ENCODE measurements at places on chromosomes 7 and 10. TPM values are rescaled to one million over a fixed set of nuclear protein-coding genes. Genes with fewer than 3 reads are reported as not detected.

GRCh38 chr7:139673230-139673629 lies 104.6 kb downstream of the HIPK2 start:
- no peak for DNase-seq

DNA sequence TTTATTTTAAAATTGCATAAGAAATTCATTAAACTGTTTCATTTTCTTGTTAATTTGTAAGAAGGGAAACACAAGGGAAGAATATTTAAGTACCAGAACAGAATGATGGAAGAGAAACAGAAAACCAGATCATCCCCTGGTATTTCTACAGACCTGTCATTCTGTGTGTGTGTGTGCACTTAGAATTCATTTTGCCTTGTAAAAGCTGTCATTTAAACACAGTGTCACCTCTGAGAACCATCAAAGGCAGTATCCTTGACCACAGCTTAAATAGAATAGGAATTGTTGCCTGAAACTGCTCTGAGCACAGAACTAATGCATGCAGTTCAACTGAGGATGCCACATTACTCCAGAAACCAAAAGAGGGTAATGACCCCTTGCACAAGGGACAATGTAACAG lies 6.8 kb upstream of the CRPPA start:
- no peak for DNase-seq

DNA sequence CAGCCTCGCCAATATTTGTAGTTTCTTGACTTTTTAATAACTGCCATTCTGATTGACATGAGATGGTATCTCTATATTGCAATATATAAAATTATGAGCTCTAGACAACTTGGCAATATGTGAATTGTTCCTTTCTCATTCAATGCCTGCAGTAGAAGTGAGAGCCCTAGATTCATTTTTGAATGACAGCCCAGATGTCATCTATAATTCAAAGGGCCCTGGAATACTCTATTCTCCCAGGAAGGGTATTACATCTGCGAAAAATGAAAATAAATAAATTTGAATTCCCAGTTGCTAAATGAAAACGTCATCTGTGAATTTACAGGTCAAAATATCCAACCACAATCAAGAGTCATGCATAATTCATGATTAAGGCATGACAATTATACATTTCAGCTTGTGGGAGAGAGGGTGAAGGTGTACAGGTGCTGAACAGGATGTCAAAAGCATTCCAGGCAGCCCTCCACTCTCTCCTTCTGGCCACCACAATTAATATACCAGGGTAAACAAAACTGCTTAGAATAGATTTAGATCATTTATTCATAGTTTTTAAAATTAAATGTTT lies 1147.3 kb downstream of the XPNPEP1 start:
- no peak for DNase-seq

- DNase-seq: no peak
Measured at GRCh38 chr7:31633894-31634494, 53.0 kb upstream of the PPP1R17 start.

DNA sequence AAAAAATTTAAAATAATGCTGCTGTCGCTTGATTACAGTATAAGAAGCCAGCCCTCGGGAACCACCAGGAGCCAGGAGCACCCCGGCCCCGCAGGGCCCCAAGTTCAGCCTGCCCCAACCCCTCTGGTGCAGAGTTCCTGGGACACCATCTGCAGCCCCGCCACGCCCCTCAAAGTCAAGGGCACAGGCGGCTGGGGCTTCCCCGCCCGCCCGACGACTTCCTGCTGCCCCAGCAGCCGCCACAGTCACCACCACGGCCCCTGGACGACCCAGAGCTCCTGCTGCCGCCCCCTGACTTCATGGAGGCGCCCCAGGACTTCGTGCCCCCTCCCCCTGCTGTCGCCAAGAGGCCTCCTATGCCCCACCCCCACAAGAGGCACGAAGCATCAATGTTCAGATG lies 103.6 kb upstream of the PDSS1 start:
- no peak for DNase-seq

- DNase-seq: no peak
Measured at GRCh38 chr7:18226598-18226997, 199.0 kb upstream of the PRPS1L1 start.

DNA sequence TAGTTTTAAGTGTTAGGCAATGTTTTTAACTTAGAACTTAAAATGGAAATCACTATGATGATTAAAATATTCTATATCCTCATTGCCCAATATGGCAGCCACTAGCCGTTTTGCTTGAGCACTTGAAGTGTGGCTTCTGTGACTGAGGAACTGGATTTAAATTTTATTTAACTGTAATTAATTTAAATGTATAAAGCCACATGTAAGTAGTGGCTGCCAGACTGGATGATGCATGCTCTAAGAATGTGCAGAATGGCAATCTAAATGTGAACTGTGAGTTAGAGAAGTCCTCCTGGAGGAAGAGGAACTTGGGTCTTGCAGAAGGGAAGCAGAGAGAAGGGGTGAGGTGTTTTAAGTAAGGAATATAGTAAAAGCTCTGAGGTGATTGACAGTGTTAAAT lies 451.4 kb downstream of the SUGCT start:
- DNase-seq: no peak

DNA sequence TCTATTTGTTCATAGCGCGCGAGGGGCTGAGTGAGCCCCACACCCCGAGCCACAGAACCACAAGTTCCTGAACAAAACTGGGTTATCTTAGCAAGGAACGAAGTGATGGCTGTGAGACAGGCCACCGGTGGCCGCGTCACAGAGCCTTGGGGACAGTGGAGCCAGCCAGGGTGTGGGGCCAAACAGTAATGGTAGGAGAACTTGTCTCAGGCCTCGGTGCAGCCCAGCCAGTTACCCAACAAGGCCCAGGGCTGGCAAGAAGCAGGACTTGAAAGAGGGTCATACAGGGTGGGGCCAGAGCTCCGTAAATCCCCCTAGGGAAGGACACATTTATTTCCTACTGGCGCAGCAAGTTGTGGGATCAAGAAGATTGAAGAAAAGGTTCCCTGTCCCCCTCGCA lies 39.4 kb upstream of the TNS3 start:
- DNase-seq: no peak

- DNase-seq: no peak
Measured at GRCh38 chr10:6516281-6516928, 63.7 kb downstream of the PRKCQ start.

DNA sequence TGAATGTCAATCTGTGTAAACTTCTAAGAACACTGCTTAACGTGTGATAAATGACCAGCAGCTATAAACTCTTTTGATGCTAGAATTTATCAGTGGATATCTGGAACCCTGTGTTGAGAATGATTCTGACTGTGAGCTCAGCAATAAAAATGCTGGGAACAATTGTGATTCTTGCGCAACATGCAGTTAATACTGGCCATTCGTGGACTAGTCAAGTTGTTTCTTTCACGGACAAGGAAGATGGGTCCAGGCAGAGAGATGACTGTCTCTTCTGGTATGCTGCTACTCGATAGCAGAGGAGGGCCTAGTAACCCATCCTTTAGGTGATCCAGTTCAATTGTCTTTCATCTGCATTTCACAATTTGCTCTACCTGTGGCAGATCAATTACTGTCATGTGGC lies 394.8 kb upstream of the IGFBP3 start:
- DNase-seq: no peak

DNA sequence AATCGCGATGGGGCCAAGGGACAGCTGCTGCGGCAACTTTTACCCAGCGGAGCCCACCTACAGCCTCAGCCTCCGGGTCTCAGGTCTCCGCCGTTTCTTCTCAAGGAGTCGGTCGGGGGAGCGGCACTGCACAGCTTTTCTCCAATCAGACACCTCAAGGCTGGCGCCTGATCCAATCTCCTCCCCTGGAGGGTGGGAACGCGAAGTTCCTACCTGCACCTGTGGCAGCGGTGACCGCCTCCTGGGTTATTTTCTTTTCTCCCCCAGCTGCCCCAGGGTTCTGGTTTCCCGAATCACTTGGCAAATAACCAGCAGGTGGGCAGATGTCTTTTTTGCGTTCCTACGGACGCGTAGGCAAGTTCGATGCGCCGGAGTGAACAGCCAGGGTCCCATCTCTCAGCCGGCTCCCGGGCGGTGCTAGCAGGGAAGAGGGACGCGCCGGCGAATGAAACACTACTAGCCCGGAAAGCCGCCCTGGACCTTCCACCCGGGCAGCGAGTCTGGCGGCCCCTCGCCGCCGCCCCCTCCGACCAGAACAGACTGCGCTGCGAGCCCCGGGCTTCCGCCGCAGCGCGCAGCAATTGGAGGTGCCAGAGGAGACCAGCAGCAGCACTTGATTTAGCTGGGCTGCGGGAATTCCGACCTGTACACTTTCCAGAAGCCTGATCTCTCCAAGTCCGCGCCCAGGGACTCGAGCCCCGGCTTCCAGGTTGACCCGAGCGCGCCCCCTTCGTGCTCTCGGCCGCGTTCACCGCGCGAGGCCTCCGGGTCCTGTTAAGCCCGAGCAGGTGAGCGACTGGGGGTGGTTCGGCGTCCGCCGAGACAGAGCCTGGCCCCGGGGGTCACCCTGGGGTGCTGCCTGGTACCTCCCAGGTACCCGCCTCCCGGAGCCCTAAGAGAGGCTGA lies at the start of gene PRR15:
Gene PRR15 (plus strand): TSS at position 246 of the 906 bp plus-strand sequence. CDS start 2,495 bp downstream, outside the sequence.
- DNase-seq: no peak

DNA sequence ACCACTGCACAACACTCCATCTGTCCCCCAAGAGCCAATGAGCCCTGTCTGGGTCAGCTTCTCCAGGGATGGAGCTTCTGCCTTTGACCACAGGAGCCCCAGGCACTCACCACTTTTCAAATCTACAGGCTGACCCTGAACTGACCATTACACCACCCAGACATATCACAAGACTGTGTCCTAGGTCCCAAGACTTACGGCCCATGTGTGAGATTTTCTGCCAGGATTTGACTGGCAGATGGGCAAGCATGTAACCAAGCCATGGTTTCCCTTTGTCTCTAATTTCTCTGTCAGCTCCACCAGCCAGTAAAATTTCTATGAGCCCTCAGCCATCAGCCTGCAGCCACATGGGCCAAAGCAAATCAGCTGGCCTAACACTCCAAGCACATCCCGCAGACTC lies 92.5 kb downstream of the SH3PXD2A start:
- DNase-seq: no peak

DNA sequence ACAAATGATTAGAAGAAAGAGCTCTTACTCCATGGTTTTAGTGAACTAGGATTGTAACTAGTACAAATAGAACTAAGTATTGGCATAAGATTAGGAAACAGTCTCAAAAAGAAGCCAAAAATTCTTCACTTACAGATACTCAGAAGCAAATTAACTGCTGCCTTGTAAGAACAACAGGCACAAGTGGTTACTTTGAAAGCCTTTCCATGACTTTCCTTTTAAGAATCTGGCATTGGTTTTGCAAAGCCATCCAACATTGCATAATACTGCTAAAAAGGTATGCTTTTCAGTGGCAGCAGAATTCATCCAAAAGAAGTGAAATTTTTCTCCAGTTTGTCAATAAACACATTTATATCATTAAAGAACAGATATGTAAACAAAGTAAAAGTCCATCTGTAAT lies 126.8 kb upstream of the ODAD2 start:
- DNase-seq: no peak

GRCh38 chr10:74433595-74433956 lies 282.6 kb downstream of the ADK start:
- no peak for DNase-seq

DNA sequence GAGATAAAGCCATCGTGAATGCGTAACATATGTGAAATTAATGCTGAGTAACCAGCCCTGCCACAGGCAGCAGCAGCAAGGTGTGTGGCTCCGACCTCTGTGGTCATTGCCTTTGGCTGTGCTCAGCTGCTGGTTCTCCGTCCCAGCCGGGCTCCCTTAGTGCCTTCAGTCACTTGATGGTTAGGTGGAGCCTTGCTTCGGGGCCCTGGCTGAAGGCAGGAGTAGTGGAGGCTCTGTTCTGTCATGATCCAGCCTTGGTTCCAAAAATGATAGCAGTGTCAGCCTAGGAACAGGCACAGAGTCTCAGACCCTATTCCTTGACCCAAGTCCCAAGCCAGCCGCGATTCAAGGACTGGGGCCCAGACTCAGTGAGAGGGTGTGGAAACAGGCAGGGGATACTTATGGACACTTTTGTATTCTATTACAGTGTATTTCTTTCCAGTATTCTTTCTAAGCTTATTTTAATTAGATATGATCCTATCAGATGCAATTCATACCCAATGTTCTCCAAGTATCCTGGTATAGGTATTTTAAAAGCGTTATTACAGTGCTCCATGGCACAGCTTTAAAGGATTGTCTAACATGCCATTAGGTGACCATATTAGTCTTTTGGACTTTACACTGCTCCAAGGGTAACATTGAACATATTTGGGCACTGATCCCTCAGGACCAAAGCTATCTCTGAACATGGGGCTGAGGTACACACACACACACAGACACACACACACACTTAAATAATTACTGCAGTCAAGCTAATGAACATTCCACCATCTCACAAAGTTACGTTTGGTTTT lies 9.0 kb downstream of the SCART1 start:
- peak; percentile 62 for DNase-seq

DNA sequence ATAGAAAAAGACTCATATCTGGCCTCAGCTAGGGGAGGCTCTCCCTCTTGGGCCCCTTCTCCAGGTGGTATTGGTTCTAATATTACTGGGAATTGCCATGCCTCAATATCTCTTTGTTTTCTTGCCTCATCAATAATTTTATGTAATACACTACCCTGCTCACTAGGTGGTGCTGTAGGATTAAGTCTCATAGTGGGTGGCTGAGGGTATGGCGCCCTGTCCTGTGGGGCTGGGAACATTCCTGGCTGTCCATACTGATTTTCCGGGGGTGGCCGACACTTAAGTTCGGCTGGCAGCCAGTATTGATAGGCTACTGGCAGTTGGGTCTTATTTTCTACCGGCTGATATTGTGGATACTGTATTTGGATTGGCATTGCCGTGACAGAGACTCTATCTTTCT lies 9.0 kb upstream of the TAS2R3 start:
- no peak for DNase-seq

DNA sequence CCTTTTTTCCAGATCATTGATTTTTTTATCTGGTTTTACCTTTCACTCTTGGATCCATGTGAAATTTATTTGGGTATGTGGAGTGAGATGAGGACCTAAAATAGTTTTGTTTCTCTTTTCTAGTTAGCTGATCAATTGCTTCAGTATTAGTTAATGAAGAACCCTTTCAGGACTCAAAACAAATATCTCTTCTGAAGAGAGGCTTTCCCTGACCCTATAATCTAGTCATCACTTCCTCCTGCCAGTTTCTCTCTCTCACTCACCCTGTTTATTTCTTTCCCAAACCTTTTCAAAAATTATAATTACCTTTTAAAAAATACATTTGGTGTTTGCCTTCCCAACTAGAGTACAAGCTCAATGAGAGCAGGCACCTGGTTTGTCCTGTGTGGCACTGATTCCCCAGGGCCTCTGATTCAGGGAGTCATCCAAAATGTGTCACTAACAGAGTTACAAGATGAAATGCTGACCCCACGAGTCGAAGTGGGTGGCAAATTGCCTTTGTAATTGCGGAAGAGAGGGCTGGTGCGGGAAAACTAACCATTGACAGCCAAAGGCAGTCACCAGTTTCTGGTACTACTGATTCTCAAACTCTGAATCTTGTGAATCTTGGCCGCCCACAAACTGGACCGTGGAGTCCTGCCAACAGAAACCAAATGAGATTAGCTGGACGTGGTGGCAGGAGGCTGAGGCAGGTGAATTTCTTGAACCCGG lies 2.4 kb downstream of the TMEM140 start:
- DNase-seq: no peak

EVX1 gene
- 0.13 TPM for total RNA-seq

SRGN gene
- total RNA-seq: 404 TPM

LIPM gene
- not detected for total RNA-seq

GIMAP8 gene
- 22.0 TPM for total RNA-seq

HPSE2 gene
- 1.9 TPM for total RNA-seq

BPGM gene
- total RNA-seq: 12.4 TPM

GBX1 gene
- total RNA-seq: not detected

NODAL gene
- total RNA-seq: not detected

MAGI2 gene
- 9.7 TPM for total RNA-seq

BMPER gene
- total RNA-seq: 4.6 TPM
